ENCODE measurements at places on chromosomes 12 and 14.
A peak's percentile ranks its signal among the peaks of the same experiment; 100 is the strongest.

DNA sequence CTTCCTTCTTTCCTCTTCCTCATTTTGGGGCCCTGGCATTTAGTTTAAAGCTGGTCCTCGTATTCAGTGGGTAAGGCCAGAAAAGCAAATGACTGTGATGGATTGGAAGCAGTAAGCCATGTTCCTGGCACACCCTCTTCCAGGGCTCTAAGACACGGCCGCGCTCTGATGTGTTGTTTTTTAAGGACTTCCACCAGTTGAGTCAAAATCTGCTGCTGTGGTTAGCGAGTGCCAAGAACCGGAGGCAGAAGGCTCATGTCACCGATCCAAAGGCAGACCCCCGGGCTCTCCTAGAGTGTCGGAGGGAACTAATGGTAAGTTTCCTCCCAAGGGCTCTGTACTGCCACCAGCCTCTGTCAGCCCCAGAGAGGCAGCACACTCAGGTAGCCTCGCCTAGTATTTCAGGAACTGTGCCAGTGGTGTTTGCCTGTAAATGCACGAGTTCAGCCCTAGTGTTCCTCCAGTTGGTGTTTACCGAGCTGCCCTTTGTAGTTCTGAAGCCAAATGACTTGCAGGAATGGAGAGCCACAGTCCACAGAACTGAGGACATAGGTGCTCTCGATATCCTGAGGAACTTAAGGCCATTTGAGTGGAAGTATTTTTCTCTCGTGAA, 72.7 kb downstream of the ESR2 start:
- no peak for DNase-seq

DNA sequence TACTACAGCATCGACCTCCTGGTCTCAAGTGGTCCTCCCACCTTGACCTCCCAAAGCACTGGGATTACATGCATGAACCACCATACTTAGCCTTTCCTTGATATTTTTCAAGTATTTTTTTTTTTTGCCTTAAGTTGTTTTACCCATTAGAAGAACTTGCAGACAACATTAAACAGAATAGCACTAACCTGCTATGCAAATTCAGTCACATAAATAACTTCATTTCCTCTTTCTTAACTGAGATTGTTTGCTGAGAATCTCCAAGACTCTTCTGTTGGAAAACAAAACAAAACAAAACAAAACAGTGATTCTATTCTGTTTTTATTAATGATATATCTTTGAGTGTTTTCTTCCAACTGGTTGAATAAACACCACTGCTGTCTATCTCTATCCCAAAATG, 115.9 kb upstream of the IFNG-AS1 start:
- no peak for DNase-seq

DNA sequence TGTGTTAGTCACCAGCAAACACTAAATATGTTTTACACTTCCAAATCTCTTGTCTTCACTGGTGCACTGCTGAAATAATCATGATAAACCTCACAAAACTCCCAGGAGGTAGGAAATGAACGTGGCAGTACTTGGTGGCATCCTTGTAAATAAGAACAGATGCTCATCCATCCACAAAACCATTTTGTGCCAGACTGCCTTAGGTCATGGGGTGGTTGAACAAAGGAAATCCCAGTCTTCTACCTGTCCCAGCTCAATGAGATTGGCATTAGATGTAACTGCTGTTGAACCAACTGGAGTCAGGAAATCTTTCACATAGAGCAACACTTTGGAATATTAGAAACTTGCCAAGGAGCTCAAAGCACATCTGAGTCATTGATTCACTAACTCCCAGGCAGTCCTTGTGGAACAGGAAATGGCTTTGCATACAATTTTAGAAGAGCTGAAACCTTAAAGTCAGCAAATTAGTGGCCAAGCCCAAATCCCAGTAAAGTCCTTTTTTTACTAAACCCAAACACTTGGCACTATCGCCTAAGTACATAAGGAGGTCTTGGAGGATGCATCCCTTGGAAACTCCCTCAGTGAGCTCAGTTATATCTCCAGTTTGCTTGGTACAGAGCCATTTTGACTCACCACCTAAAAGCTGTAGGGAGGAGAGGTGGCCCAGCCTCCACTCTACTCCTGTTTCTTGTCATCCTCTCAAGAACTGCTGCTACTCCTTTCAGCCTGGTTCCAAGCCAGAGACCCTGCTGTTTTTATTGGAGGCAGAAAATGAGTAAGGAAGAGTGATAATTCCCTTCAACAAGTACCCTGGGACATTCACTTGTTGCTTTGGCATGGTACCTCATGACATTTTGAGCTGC, 208.0 kb downstream of the NOVA1 start:
- DNase-seq, result no peak

- DNase-seq, result peak; percentile 31
These were observed 60.9 kb upstream of the FBRSL1 start for GRCh38 chr12:132428936-132429601.
